ENCODE measurements at places on chromosomes 5 and 9.

DNA sequence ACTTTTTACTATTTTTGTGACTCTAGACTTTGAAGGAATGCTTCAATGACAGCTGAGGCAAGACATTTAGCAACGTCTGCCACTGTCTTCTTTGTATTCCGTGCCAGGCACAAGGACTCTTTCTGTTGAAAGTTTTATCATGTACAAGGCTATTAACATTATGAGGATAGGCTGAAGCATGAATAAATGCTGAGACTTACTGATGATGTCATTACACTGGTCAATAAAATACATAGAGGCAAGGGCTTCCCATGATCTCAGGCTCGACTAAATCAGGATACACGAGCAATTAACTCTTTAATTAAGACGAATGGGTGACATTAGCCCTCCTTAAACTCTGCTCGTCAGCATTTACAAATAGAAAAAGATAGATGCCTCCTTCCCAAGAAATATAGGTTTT is 1393.3 kb upstream of the WWC1 start:
- no peak for DNase-seq

GRCh38 chr9:77469515-77470231 is 178.4 kb downstream of the GNA14 start:
- DNase-seq: no peak

GRCh38 chr5:89883967-89884366 is 525.6 kb downstream of the CETN3 start:
- no peak for DNase-seq

DNA sequence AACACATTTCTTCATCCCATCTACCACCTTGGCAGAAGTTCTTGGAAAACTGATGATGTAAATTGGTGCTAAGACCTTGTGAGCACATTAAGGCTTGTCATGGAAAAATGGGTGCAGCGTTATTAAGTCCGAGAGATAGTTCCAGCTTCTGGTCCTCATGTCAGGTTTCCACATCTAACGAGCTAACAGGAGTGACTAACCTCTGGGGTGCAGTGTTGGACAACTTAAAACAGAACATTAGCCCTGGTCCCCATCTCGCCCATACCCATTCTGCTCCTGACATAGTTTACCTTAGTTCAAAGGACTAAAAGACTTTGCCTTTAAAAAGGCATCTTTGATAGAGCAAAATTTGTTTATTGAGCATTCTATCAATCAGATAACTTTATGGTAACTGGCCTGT is 128.0 kb downstream of the SLC1A3 start:
- no peak for DNase-seq

- DNase-seq: no peak
Measured at GRCh38 chr9:125262294-125262991, 817 bp downstream of the GAPVD1 start.

DNA sequence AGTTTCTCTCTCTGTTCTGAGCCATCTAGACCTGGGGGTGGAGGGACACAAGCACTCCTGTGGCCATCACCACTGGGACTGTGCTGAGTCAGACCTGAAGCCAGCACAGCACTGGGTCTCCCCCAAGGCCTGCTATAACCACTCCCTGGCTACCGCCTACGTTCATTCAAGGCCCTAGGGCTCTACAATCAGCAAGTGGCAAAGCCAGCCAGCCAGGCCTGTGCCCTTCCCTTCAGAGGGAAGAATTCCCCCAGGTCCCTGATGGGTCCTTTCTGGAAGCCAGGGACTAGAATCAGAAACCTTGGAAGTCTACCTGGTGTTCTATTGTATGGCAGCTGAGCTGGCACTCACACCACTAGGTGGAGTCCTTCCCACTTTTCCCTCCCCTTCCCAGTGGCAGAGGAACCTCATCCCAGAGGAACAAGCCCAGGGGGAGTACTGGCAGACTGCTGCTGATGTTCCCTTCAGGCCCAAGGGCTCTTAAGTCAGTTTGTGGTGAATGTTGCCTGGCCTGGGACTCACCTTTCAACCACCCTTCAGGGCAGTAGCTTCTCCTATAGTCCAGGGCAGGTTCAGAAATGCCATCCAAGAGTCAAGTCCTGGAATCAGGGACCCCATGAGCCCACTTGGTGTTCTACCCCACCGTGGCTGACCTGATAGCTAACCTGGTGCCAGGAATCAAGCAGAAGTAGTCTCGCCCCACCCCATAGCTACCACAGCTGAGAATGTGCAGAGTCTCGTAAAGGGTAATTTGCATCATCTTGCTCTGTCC is 20.0 kb downstream of the JMY start:
- DNase-seq: peak; percentile 47

- DNase-seq: no peak
Measured at GRCh38 chr9:70474413-70474812, 60.0 kb upstream of the KLF9 start.

GRCh38 chr9:134063088-134063570 is 4.7 kb downstream of the BRD3 start:
- DNase-seq: no peak

GRCh38 chr9:120856700-120857099 is 14.0 kb upstream of the PSMD5 start:
- DNase-seq: no peak

GRCh38 chr5:143771189-143771588 is 40.8 kb upstream of the HMHB1 start:
- no peak for DNase-seq

DNA sequence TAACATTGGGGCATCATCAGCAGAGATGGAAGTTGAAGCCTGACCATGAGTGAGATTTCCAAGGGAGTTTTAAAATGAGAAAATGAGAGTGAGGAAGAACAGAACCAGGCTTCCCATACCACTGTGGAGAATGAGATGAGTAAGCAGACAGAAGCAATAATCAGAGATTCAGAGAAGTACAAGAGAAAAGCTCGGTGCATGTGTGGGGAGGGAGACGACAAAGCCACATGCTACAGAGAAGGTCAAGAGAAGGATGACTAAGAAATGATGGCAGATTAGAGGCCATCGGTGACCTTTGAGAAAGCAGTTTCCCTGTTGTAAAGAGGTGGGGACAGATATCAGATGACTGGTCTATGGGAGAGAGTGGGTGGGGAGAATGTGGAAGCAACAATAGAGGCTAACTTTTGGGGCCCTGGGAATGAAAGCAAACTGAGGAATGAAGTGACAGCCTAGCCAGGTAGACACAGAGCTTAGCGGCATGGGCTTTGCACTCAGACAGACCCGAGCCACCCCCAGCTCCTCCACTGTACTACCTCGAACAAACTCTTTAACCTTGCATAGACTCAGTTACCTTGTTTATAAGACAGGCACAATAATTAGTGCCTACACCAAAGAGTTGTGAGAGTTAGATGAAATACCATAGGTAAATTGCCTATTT is 207.7 kb downstream of the PIK3R1 start:
- no peak for DNase-seq

GRCh38 chr9:125462861-125463291 is 201.2 kb downstream of the GAPVD1 start:
- no peak for DNase-seq

- DNase-seq: peak; percentile 79
Measured at GRCh38 chr9:136485049-136486045, 2.5 kb upstream of the SEC16A start.

GRCh38 chr5:172347496-172348052 is 64.0 kb upstream of the UBTD2 start:
- DNase-seq: no peak
